ENCODE measurements at places on chromosomes 6 and 20.

GRCh38 chr6:8958894-8959511 is 523.7 kb upstream of the SLC35B3 start:
- no peak for DNase-seq

DNA sequence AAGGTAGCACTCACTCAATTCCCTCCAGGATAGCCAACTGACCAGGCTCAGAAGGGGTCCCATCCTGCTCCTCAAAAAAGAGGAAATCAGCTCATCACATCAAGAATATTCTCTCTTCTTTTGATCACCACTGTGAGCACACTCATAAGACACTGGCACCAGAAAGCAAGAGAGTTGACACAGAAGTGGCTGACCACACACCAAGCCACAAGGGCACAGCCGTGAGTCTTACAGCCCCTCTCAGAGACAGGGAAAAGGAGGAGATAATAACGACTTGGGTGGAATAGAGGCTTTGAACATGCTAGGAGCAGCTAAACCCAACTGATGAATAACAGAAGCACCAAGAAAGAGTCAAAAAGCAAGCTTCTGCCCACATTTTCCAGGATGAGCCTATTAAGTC is 249.1 kb upstream of the PREP start:
- no peak for DNase-seq

GRCh38 chr6:32085759-32086459 is 23.2 kb downstream of the TNXB start:
- no peak for DNase-seq

DNA sequence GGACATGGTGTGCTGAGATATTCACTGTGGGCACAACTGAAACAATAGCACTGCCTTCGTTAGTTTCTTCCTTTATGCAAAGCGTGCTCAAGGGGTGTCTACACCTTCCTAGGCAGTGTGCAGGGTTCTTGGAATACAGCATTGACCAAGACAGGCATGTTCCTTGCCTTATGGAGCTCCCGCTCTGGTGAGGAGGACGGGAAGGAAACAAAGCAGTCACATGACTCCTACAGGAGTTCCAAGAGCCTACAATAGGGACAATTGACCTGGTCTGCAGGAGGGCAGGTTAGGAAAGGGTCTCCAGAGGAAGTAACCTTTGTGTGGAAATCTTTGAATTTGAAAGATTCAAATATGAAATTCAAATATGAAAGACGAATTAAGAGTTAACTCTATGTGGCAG is 25.8 kb upstream of the SIRPB2 start:
- no peak for DNase-seq

GRCh38 chr6:146890172-146890571 is 291.4 kb downstream of the ADGB start:
- DNase-seq, result no peak

Measured in upper lobe of right lung (tissue), 1 donor.